ENCODE measurements at places on chromosomes 7 and 10.

- no peak for DNase-seq
Observed at GRCh38 chr7:69845721-69846495, 247.6 kb downstream of the AUTS2 start.

GRCh38 chr7:26492816-26493215 lies 201.2 kb downstream of the SNX10 start:
- DNase-seq = no peak

GRCh38 chr7:14837216-14837615 lies 65.3 kb downstream of the DGKB start:
- no peak for DNase-seq

DNA sequence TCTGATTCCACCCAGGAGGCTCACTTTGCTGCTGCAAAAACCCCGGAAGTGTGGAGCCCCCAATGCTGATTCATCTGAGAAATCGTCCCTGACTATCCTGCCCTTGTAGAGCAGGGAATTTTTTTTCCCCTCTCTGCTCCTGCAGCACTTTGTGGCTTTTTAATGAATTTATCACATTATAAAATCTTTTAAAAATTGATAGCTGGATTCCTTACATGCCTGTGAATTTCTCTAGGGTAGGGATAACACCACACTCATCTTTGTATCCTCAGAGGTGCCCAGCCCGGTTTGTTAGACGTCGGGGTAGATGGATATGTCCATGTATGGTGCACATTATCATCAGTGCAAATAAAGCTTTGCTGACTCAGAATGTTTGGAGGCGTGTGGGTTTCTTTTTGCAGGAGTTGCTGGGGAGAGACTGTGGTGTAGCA lies 185.7 kb downstream of the STK31 start:
- DNase-seq = no peak

- no peak for DNase-seq
Observed at GRCh38 chr10:60645980-60646379, 132.3 kb upstream of the CDK1 start.

DNA sequence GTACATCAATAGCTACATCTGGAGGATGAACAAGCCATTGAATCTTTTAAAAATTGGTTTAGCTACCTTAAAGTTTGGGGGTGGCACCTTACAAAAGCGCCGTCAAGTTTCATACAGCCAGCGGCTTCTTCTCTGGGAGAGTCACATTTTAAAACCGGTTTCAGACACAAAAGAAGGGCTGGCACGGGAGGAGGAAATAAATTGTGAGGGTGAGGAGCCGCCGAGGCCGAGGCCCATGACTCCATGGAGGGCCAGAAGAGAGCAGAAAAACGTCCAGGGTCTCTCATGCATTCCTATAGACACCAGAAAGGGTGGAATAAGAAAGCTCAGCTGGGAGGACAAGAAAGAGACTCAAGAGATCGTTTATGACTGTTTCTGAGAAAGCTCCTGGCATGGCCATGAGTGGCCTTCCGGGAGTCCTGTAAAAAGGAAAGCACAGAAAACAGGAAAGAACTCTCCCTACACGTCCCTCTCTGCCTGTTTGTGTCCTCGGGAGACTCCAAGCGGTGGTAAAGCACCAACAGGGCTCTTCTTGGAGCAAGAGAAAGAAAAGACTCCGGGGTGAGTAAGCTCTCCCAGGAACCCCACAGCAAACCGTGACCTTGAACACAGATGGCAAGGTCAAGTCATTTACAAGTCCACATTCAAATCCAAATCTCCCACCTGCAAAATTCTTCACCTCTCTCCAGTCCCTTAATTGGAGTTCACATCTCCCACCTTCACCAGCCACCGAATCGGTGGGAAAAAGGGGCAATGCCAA lies 1.8 kb downstream of the FRAT2 start:
- DNase-seq = no peak

GRCh38 chr7:131072505-131073091 lies 255.1 kb upstream of the MKLN1 start:
- DNase-seq = no peak

- DNase-seq = no peak
Observed at GRCh38 chr7:80313067-80313626, 178.5 kb downstream of the GNAI1 start.

DNA sequence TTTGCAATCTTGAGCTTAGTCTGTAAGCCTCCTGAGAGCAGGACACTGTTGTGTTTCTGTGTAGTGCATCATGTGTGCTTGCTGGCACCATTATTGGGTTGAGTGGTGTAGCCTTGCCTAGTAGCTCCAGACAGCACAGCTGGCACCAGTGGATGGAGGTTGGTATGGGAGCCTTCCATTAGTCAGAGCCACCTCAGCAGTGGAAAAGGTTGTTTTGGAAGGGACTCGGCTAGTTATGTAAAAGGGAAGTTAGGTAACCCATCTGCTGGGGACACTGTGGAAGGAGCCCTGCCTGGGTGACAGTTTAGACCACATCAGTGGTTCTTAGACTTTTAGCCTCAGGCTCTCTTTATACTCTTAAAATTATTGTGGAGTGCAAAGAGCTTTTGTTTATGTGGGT lies 16.3 kb downstream of the MINDY4 start:
- no peak for DNase-seq

DNA sequence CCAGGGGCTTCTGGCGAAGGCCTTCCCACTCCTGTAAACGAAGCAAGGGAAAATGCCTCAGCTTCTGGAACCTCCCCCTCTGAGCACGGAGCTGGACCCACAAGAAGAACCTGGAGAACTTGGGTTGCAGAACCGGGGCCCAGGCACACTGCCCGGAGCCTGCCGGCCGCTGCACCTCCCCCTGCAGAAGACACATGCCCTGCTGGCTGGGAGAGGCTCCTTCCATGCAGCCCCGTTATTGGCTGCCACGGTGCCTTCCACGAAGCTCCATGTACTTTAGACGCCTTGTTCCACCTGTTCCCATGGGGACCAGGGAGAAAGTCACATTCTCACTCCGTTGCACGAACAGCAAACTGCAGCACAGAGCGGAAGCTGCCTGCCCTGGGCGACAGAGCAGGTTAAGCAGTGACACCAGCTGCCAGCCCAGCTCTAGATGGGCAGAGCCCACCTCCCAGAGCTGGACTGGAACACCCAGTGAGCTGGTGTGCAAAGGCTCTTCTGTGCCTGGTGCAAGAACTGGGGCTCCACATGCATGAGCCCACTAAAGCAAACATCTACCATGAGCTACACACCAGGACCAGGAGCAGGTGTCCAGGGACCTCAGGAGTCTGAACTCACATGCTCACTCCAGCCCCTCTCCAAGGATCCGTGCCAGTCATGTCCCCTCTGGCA lies 70.1 kb downstream of the TNS3 start:
- DNase-seq = no peak

- no peak for DNase-seq
Observed at GRCh38 chr7:158024881-158025280, 562.7 kb downstream of the PTPRN2 start.

GRCh38 chr7:3194501-3195141 lies 106.4 kb upstream of the SDK1 start:
- DNase-seq = no peak

- no peak for DNase-seq
Observed at GRCh38 chr10:86410542-86411124, 44.0 kb upstream of the GRID1 start.

DNA sequence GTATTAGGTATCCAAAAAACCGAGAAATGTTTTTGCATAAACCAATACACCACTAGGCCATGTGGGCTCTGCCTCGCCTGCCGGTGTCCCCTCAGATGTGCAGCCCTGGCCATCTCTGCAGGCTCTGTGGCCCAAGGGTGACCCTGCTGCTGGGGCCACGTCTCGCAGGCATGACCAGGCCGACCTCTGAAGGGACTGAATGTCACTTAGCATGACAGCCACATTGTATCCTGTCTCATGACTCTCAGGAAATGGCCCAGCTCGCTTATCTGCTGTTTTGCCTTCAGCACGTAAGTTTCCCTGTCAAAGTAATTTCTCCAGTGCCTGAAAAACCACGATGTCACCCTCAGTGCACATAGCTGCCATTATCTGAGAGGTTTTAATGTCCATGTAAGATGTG lies 49.5 kb upstream of the ZNF32 start:
- no peak for DNase-seq

GRCh38 chr10:22978918-22979317 lies 51.1 kb downstream of the ARMC3 start:
- DNase-seq = no peak

DNA sequence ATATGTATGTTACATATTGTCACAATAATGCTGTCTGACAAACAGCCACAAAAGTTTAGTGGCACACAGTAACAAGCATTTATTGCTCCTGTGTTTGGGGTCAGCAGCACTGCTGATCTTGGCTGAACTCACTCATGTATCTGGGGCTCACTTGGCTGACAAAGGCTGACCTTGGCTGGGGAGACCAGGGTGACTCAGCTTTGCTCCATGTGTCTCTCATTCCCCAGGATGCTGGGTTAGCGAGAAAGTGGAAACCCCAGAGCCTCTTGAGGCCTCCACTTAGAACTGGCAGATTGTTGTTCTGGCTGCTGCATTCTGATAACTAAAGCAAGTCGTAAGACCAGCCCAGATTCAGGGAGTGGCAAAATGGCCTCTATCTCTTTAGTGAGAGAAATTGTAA lies 217.3 kb upstream of the HABP2 start:
- DNase-seq = no peak

GRCh38 chr7:284762-285722 lies 4.9 kb upstream of the FOXL3 start:
- no peak for DNase-seq

GRCh38 chr7:91019686-91020385 lies 244.4 kb upstream of the FZD1 start:
- no peak for DNase-seq

GRCh38 chr7:66379542-66380160 lies 174.5 kb downstream of the TPST1 start:
- no peak for DNase-seq

- DNase-seq = peak; percentile 8
Observed at GRCh38 chr10:5291501-5292195, 73.1 kb upstream of the UCN3 start.

DNA sequence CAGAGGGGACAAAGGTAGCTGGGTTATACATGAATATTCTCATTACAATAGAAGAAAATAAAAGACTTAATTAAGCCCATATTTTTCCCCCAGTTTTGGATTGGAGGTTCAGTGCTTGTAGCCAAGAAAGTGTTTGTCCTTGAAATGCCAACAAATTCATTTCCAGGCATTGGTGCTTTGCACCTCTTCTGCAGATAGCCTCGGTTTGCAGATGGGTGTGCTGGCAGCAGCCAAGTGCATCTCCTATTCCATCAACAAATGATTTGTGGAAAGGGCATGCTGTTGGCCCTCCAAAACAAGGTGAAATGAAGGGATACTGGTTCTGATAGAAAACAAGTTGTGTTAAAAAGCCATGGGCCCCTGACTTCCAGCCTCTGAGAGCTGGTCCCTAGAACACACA lies 187.3 kb downstream of the DPY19L1 start:
- DNase-seq = no peak

- DNase-seq = no peak
Observed at GRCh38 chr10:88953662-88954061, 1.1 kb upstream of the ACTA2 start.

DNA sequence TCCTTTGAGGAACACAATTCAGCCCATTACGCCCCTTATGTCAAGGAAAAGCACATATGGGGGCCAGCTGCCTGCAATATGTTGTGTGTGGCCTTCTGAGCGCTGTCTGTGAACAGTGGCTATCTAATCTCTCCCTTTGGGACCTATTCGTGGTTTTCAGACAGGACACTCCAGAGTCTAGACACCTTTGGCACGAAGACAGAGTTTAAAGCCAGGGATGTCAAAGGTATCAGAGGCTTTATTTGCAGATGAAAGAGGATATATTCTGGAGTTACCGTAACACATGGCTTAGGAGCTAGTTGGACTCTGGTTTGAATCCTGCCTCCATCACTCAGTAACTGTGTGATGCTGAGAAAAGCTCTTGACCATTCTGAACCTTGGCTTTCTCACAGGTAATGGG lies 14.8 kb upstream of the EEPD1 start:
- DNase-seq = no peak

GRCh38 chr10:47340608-47341170 lies 7.5 kb upstream of the RBP3 start:
- DNase-seq = peak; percentile 40

- no peak for DNase-seq
Observed at GRCh38 chr7:111091593-111092358, 849 bp downstream of the LRRN3 start.

GRCh38 chr10:84178160-84178609 lies 4.6 kb downstream of the GPR15LG start:
- no peak for DNase-seq

Measured in CMK (cell line).